ENCODE measurements at places on chromosomes 7 and 10.

DNA sequence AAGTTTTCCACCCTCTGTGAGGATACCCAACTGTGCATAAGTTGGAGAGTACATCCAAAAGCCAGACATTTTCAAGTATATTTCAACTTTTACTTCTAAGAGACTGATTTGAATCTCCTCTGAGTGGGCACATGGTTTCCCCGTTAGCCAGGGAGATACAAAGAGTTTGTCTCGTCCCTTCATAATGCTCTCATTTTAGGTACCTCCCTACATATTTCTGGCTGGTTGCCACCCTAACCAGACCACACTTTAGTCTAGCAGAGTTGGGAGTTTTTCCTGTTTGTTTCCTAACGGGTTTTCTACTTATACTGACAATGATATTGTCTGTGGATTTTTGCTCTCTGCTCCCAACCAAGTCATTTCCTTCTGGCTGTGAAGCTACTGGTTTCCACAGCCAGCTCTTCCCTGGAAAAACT, 180.3 kb downstream of the CCDC71L start:
- no peak for DNase-seq

DNA sequence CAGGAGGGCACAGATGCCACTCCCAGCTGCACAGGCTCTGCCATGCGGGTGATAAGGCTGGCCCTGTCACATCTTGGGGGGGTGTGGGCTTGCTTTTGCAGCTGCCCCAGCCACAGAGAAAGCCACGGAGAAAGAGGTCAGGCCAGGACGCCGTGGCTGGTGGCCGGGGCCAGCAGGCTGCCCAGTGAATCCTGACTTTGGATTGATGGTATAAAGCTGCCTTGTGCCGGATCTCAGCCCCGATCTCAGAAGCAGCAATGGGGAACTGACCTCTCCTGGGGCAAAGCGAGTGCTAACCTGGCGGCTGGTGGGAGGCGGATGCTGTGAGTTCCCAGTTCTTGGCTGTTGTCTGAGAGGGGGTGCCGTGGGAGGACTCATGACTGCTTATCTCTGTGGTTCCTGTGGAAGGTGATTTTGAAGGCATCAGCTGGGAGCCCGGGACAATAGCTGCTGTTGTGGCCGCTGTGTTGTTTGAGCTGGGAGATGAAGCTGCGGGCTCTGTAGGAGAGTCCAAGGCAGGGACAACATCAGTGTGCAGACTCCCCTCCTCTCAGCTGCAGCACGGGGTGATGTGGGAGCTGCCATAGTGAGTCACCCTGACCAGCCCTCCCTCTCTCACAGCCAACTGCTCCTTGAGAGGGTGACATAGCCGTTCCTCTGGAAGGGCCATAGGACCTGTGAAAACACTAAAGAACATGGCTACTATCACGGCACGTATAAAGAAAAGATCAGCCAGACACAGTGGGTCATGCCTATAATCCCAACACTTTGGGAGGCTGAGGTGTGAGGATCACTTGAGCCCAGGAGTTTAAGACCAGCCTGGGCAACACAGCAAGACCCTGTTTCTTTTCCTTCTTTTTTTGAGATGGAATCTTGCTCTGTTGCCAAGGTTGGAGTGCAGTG, 17.0 kb downstream of the IL15RA start:
- DNase-seq: no peak

GRCh38 chr10:48748573-48748972, 63.9 kb downstream of the WDFY4 start:
- no peak for DNase-seq

GRCh38 chr7:155489158-155489840, 31.4 kb downstream of the EN2 start:
- DNase-seq: no peak

GRCh38 chr7:112360681-112361080, 89.6 kb upstream of the IFRD1 start:
- DNase-seq: no peak

GRCh38 chr10:88889559-88890337, 9.7 kb downstream of the STAMBPL1 start:
- no peak for DNase-seq

DNA sequence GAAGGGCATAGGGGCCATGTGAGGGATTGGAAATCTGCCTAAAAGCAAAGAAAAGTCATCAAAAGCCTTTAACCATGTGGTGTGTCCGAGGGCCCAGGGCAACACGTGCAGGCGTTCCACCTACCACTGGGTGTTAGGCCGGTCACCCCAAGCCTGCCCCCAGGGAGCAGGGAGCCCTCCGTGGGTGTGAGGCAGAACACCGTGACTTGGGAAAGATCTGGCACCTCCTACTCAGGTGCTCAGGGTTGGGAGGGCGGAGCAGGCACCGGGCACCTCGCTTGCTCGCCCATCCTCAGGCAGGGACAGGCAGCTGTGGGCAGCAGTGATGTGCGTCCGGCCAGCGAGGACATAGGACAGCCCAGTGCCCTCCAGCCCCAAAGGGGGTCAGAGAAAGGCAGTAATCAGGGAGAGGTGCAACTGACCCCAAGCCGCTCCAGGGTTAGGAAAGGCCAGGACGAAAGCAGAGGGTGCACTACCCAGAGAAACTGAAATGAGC, 80.7 kb upstream of the CHST15 start:
- DNase-seq: no peak

DNA sequence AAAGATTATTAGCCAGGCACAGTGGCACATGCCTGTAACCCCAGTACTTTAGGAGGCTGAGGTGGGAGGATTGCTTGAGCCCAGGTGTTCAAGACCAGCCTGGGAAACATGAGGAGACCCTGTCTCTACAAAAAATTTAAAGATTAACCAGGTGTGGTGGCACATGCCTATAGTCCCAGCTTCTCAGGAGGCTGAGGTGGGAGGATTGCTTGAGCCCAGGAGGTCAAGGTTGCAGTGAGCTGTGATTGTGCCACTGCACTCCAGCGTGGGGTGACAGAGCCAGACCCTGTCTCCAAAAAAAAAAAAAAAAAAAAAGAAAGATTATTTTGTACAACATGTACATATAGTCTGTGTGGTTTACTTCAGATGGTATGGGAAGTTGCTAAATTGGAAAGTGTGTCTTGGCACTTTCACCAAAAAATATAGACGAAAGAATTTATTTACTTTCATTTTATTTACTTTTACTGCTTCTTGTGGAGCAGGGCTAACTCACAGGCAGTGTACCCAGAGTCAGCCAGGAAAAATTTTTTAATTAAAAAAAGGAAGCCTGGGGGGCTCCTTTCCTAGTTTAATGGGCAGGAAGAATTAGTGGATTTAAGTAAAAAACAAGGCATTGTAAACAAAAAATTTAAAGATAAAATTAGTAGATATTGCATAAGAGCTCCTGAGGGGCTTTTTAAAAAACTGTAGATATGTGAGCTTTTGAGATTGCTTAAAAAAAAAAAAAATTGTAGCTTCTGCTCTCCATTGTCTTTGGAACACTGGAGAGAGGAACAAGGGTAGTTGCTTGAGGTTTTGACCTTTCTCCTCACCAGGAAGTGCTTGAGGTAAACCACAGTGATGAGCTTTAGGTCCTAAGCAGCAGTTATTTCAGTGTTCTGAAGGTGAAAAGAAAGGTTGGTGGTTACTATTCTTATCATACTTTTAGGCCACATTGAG, 44.6 kb upstream of the VDAC2 start:
- no peak for DNase-seq

- no peak for DNase-seq
Observed at GRCh38 chr10:481628-482027, 207.8 kb downstream of the DIP2C start.

DNA sequence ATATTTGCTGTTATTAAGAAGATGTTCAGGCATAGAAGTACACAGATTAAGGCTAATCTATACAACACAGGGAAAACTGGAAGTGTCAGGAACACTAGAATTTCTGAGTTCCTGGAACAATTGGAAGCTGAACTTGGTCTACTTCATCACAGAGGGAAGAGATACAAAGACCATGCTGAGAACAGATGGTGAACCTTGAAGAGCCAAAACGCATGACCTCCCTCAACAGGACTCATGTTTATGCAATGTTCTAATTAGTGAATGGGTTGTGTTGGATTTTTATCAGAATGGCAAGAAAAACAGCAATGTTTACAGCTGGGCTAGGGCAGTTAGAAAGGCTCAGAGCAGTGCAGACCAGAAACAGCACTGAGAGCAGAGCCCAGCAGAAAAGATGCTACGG, 94.9 kb downstream of the SFMBT2 start:
- no peak for DNase-seq

Measured in activated CD4-positive, alpha-beta T cell treated with anti-CD3 and anti-CD28 coated beads, Interleukin-2, amount 50 U/mL, for 4 hours (primary cell).